SK-MEL-5 (cell line): ENCODE measurements at places on chromosomes 6 and 20. TPM values are rescaled to one million over a fixed set of nuclear protein-coding genes. Genes with fewer than 3 reads are reported as not detected.

DNA sequence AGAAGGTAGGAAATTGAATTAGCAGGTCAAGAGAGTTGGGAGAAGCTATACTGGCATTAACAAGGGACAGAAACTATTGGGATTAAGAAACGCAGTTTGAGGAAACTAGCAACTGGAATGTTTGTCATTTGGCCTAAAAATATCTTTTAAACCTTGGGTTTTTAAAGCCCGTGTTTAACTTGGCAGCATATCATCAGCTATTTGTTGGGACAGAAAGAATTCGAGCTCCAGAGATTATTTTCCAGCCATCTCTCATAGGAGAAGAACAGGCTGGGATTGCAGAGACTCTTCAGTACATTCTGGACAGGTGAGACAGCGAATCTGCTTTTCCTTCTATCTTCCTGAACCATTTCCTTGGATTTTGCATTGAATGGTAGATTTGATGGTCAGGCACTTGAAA, 17.8 kb downstream of the ACTR5 start:
- no peak for DNase-seq

Gene CD83
- 43.0 and 43.5 TPM in 2 replicates for total RNA-seq

GRCh38 chr6:100833972-100834574, 47.1 kb downstream of the ASCC3 start:
- no peak for DNase-seq

GRCh38 chr6:152001408-152001807, 193.9 kb downstream of the ESR1 start:
- no peak for DNase-seq

- no peak for DNase-seq
Measured at GRCh38 chr20:64130876-64131275, 23.5 kb upstream of the NPBWR2 start.

Gene KCNK16
- total RNA-seq: not detected in 2 replicates

DNA sequence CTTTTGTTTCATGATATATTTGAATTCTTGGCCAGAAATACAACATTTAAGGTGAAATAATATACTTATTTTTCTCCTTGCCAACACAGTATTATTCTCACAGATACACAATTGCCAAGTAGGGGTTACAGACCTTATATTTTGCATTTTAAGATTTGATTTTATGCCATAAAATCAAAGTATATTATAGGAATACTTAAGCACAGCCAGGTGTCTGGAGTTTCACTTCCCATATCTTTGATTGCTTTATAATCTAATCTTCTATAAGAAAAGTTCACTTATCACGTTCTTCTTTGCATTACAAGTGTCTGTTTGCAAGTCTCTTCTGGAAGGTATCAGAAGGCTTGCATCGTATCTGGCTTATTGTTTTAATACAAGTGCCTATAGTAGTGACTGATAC, 327.7 kb upstream of the MANEA start:
- no peak for DNase-seq

Gene DSP
- total RNA-seq: 2.0 and 2.2 TPM in 2 replicates

- peak; percentile 8 for DNase-seq
Measured at GRCh38 chr6:35368038-35368887, 25.9 kb downstream of the PPARD start.

GRCh38 chr6:12012558-12013306, 620 bp downstream of the HIVEP1 start:
- DNase-seq: peak; percentile 91

DNA sequence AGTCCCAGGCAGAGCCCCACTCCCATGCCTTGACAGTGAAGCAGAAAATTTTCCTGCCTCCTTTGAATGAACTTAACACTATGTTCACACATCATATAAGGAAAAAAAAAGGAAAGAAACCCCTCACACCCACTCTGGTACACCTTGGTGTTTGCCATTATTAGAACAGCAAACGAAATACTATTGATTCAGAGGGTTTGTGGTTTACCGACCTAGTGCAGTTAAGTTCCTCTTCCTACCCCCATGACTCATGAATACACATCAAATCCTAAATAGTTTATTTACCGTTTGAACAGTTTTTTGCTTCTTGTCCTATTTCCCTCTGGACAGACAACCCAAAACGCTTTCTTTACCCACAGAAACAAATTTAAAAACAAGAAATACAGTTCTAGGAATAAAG, 237.7 kb downstream of the FOXA2 start:
- DNase-seq: no peak

DNA sequence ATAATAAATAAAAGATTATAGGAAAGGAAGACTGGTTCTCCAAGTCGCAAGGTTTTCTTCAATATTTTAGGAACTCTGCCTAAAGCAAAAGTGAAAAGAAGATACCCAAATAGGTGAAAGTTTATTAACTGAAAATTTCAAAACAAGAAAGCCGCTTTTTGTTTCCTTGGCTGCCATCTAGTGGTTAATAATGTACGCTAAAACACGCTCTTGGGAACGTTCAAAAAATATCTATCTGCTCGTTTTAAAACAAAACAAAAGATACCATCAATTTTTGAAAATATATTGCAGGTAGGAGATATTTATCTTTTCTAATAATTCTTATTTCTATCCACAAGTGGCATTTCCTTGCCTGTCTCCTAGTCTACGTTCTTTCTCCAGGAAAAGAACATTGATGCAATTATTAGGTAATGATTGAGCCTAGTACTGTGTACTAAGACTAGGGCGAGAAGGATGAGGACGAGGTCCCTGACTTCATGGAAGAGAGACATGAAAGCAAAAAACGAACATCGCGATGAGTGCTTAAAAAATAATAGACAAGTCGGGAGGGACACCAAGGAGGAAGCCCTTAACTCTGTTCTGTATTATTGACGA, 97.2 kb downstream of the SPTLC3 start:
- DNase-seq: peak; percentile 57

DNA sequence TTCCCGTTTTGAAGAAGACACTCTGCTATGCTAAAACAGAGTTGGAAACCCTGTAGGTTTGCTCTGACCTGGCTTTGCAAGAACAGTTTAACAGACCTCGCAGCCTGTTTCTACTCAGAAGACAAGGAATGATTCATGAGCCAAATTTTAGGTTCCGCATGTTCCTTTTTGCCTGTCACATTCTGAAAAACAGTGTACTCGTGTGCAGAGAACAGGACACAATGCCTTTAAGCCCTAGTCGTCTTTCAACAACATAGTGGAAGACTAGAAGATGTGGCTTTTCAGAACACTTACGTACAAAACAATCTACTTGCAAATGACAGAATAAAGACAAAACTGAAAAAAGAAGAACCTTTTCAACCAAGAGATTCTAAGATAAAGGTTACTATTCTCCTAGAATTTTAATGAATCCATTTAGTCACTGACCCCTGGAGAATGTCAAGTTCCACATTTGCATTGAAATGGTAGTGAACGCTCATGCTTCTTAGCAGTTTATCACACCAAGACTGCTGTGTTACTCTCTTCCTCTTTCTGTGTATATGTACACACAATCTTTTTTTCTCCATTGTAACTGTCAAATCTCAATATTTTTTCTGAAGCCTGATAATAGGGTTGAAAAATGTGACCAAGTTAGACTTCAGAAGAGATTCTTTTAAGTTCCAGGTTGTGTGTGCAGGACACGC, 220.7 kb upstream of the NRSN1 start:
- DNase-seq: no peak

- no peak for DNase-seq
Measured at GRCh38 chr20:31508517-31509244, 5.6 kb upstream of the HM13 start.

Gene RBBP8NL
- 0.03 TPM in 1 of 2 replicates, not detected in the other for total RNA-seq

DNA sequence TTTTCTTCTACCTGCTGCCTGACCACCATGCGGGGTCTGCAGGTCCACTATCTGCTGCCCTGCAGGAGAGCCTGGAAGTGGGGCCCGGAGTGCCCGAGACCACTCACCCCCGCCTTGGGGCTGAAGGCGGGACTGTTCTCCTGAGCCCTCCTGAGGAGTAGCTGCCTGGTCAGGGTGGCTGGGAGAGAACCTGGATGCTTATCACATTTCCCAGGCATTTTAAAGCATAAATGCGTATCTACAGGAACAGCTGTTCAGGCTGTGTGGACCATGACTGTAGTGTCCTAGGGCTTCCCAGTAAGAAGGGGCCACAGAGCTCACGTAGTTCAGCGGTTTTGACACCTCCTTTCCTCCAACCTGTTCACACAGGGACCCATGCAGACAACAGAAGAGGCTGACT, 123.3 kb downstream of the AGPAT4 start:
- no peak for DNase-seq

DNA sequence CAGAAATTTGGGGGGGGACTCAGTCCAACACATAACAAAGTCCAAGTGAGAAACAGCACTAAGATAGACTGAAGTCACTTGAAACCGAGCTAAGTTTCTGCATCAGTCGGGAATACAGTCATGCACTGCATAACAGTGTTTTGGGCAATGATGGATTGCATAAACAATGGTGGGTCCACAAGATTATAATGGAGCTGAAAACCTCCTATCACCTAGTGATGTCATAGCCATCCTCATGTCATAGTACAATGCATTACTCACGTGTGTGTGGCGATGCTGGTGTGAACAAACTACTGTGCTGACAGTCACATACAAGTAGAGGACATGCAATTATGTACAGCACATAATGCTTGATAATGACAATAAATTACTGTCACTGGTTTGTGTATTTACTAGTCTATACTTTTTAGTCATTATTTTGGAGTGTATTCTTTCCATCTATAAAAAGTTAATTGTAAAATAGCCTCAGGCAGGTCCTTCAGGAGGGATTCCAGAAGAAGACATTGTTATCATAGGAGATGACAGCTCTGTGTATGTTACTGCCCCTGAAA, 154.5 kb upstream of the ECI2 start:
- DNase-seq: no peak

Gene GGT7
- 4.4 and 8.0 TPM in 2 replicates for total RNA-seq

- no peak for DNase-seq
Measured at GRCh38 chr6:151291722-151292059, 51.9 kb downstream of the AKAP12 start.

Gene LINC00237
- not detected in 2 replicates for total RNA-seq

DNA sequence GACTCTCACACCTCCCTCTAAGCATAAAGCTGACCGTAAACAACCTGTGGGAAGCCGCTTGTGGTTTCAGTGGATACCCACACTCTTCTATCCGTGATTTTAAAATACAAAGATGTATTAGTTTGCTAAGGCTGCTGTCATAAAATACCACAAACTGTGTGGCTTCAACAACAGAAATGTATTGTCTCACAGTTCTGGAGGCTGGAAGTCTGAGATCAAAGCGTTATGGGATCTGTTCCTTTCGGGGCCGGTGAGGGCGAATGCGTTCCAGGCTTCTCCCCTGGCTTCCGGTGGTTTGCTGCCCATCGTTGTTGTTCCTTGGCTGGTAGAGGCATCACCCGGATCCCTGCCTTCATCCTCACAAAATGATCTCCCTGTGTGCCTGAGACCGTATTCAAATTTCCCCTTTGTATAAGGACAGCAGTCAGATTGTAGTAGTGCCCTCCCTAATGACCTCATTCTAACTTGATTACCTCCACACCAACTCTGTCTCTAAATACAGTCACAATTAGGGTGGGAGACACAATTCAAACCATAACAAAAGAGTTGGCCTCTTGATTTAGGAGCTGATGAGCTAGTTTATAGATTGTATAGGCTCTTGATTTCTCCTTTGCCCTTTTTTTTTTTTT, 210.6 kb upstream of the SOX4 start:
- no peak for DNase-seq

- no peak for DNase-seq
Measured at GRCh38 chr6:126439040-126439439, 99.1 kb downstream of the CENPW start.

- DNase-seq: no peak
Measured at GRCh38 chr6:21777846-21778245, 184.3 kb downstream of the SOX4 start.

Gene ZNF831
- total RNA-seq: not detected in 2 replicates

DNA sequence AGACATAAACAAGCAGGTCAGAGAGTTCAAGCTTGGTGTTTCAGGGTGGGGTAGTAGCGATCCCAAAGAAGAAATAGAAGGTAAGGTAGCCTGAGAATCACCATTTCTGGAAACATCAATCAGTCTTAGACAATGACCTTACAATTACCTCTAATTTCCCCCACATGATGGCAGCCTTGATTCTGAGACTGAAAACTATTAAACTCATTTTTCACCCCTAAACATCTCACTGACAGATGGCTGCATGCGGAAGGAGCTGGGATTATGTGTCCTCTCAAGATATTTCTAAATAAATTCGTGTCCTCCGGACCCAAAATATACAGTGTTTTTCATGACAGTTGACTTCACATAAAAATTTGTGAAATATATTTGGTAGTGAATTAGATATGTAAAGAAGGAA, 61.0 kb downstream of the KIF6 start:
- DNase-seq: peak; percentile 52

- DNase-seq: no peak
Measured at GRCh38 chr20:58716476-58717277, 24.1 kb downstream of the NPEPL1 start.

- no peak for DNase-seq
Measured at GRCh38 chr6:136751522-136751956, 40.7 kb downstream of the MAP3K5 start.

DNA sequence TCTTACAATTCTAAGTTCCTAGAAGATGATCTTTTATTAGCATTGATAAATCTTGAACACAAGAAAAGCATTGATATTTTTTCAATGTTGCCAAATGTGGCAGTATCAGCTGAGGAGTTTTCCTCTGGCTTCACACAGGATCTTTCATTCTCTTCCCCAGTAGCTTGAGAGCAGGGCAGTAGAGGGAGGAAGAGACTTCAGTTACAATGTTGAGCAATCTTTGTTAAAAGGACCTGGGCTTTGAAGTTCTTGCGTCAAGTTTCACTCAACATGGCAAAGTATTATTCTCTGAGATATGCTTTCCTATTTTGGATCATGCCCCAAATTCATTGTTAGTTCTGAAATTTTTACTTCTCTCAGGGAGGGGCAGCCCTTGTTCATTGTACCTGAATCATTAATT, 238.0 kb downstream of the COL12A1 start:
- DNase-seq: peak; percentile 37

Gene GRM4
- total RNA-seq: not detected in 2 replicates

DNA sequence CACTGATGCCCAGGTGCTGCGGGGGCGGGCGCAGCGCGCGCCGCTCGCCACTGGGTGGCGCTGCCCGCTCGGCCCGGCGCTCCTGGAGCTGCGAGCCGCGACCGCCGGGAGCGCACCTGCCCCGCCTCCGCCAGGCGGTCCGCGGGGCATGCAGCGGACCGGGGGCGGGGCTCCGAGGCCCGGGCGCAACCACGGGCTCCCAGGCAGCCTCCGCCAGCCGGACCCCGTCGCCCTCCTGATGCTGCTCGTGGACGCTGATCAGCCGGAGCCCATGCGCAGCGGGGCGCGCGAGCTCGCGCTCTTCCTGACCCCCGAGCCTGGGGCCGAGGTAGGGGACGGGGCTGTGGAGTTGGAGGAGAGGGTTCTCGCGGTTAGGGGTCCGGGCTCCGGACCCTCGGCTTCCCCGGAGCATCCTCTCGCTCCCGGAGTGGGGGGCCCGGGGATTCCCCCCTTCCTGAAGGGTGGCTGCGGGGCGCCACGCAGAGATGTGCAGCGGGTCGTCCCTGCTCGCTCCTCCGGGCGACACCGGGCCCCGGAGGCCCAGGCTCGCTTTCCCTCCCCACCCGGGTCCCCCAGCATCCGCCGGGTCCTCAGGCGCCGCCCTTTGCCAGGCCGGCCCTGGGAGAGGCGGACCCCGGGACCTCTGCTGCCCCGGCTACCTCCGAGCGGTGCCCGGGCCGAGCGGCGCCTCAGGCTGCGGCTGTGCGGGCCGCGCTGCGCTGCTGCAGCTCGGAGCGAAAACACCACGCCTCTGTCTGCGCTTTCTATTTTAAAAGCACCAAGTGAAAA, at the start of gene BCAS4:
BCAS4 (plus strand) TSS at position 216 of the 789 bp plus-strand sequence; CDS start at position 239, 23 bp downstream.
- DNase-seq: peak; percentile 77
